Transverse colon (tissue), 4 donors: ENCODE measurements at places on chromosomes 4 and X. TPM values are rescaled to one million over a fixed set of nuclear protein-coding genes. Genes with fewer than 3 reads are reported as not detected.

Gene CEP44
- total RNA-seq, result 40.6 TPM

Gene GPR119
- total RNA-seq, result not detected

Gene STPG2
- not detected for total RNA-seq

Gene P2RY10
- total RNA-seq, result 1.1 TPM

DNA sequence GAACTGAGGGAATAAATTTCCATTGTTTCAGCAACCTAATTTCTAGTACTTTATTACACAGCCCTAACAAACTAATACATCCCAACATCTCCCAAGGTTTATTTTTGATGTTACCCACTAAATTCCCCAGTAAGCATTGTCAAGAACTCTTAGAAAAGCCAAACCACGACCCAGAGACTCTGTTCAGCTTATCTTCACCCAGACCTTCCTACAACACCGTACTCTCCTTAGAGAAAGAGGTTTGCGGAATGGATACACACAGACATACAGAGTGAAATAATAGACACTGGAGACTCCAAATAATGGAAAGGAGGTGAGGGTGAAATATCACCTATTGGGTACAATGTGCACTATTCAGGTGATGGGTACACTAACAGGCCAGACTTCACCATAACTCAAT, 75.6 kb downstream of the LRBA start:
- no peak overlapping the region for H3K4me3 ChIP-seq
- no peaks in the 10 kb centered on the region for H3K36me3 ChIP-seq
- H3K27me3 ChIP-seq, result no peaks in the 10 kb centered on the region
- no peak for DNase-seq
- H3K4me1 ChIP-seq, result peaks cover 6% of the 10 kb centered on the region

DNA sequence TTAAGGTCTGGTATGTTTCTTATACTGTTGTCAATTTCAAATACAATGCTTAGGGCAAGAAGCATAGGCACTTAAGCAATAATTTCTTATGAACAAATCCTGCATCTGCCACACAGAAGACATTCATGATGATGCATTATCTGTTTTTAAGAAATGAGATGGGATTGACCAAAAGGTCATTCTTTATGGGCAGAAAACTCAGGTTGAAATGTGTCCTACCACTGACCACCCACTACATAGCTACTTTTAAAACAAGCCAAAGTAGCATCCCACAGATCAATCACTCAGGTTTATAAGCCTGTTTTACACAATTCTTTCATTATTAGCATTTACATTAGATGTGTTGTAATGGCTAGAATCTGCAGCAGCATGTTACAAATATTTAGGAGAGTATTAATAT, 617.8 kb downstream of the PCDH7 start:
- no peaks in the 10 kb centered on the region for H3K4me1 ChIP-seq
- DNase-seq, result no peak
- no peak overlapping the region for H3K27ac ChIP-seq
- no peaks in the 10 kb centered on the region for H3K27me3 ChIP-seq

GRCh38 chrX:131626681-131627296, 82.9 kb downstream of the OR13H1 start:
- no peaks in the 10 kb centered on the region for H3K36me3 ChIP-seq
- H3K27ac ChIP-seq, result no peak overlapping the region
- H3K4me3 ChIP-seq, result no peak overlapping the region
- no peak for DNase-seq
- H3K4me1 ChIP-seq, result no peaks in the 10 kb centered on the region

DNA sequence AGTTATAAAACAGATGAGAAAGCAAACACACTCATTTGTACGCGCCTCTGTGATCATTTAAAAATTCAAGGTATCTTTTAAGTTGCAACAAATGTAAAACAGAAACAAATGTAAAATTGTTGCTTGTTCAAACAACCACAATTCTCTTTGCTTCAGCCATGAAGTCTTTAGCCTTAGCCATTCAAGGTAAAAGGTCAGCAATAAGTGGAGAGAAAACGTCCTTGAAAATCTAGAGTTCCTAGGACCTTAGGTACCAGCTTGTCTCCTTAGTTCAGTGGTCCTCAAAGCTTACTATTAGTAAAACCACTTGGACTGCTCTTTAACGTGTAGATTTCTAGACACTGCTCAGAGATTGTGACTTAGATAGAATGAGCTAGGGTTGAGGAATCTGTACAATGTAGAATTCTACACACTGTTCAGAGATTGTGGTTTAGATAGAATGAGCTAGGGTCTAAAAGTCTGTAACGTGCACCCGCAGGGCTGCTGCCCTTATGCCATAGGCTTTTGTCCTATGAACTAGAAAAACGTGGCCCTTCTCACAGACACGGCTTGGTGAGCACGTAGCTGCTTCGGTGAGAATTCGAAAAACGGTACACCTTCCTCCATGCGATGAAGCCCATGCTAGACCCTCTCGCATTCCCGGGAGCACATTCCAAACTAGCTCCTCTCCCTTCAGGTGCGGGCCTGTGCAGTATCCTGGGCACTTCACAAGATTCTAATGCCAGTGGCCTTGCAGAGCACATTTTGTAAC, 1.7 kb downstream of the PLAC8 start:
- no peaks in the 10 kb centered on the region for H3K36me3 ChIP-seq
- peak overlapping the region; percentile 87 for H3K27ac ChIP-seq
- peak; percentile 26 for DNase-seq
- peaks cover 26% of the 10 kb centered on the region for H3K4me1 ChIP-seq
- H3K4me3 ChIP-seq, result no peak overlapping the region
- H3K27me3 ChIP-seq, result no peaks in the 10 kb centered on the region

- H3K36me3 ChIP-seq, result no peaks in the 10 kb centered on the region
- DNase-seq, result no peak
- no peaks in the 10 kb centered on the region for H3K27me3 ChIP-seq
- peaks cover 5% of the 10 kb centered on the region for H3K4me1 ChIP-seq
- no peak overlapping the region for H3K4me3 ChIP-seq
These were observed 28.4 kb downstream of the APBB2 start for GRCh38 chr4:41185614-41186592.

GRCh38 chr4:171759274-171759673, 53.9 kb upstream of the GALNTL6 start:
- H3K27ac ChIP-seq, result no peak overlapping the region
- no peaks in the 10 kb centered on the region for H3K36me3 ChIP-seq
- no peaks in the 10 kb centered on the region for H3K27me3 ChIP-seq
- no peak overlapping the region for H3K4me3 ChIP-seq
- DNase-seq, result no peak

DNA sequence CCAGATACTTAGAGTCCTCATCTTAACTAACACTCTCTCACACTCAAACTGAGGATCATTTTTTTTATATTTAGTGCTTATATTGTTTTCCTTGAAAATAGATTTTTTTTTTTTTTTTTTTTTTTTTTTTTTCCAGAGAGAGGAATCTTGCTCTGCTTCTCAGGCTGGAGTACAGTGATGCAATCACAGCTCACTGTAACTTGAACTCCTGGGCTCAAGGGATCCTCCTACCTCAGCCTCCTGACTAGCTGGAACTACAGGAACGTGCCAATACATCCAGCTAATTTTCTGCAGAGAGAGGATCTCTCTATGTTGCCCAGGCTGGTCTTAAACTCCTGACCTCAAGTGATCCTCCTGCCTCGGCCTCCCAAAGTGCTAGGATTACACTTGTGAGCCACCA, 650.3 kb upstream of the ATOH1 start:
- no peak overlapping the region for H3K27ac ChIP-seq
- H3K4me3 ChIP-seq, result no peak overlapping the region
- DNase-seq, result no peak
- no peaks in the 10 kb centered on the region for H3K27me3 ChIP-seq

- no peaks in the 10 kb centered on the region for H3K36me3 ChIP-seq
- no peak overlapping the region for H3K4me3 ChIP-seq
- peaks cover 4% of the 10 kb centered on the region for H3K4me1 ChIP-seq
- no peaks in the 10 kb centered on the region for H3K27me3 ChIP-seq
- DNase-seq, result no peak
These were observed 64.2 kb upstream of the SPP1 start for GRCh38 chr4:87911252-87911774.

GRCh38 chr4:37715889-37716402, 29.8 kb upstream of the RELL1 start:
- peak; percentile 82 for DNase-seq
- H3K36me3 ChIP-seq, result no peaks in the 10 kb centered on the region
- H3K4me1 ChIP-seq, result no peaks in the 10 kb centered on the region
- no peaks in the 10 kb centered on the region for H3K27me3 ChIP-seq
- H3K27ac ChIP-seq, result peak overlapping the region; percentile 55
- H3K4me3 ChIP-seq, result no peak overlapping the region

- DNase-seq, result no peak
- no peaks in the 10 kb centered on the region for H3K27me3 ChIP-seq
- no peaks in the 10 kb centered on the region for H3K36me3 ChIP-seq
- no peaks in the 10 kb centered on the region for H3K4me1 ChIP-seq
- no peak overlapping the region for H3K4me3 ChIP-seq
These were observed 25.5 kb downstream of the MID2 start for GRCh38 chrX:107851215-107851614.

DNA sequence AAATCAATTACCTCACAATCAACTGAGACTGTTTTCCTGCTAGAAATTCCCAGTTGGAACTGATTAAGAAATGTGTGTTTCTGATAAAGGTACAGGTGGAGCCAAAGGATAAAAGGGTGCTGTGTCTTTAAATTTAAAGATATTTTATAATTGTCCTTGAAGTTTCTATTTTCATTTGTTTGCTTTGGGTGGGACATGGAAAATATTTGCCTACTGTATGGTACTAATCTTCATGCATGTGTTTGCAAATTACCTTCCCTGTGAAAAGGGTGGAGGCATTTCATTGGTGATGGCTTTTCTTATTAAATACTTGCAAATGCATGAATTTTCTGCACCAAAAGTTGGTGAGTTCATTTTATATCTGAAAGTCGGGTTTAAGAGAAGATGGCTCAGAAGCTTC, 215.9 kb downstream of the RELL1 start:
- no peaks in the 10 kb centered on the region for H3K36me3 ChIP-seq
- no peak for DNase-seq
- H3K4me3 ChIP-seq, result no peak overlapping the region
- H3K27me3 ChIP-seq, result no peaks in the 10 kb centered on the region
- H3K27ac ChIP-seq, result peak overlapping the region; percentile 1
- peaks cover 28% of the 10 kb centered on the region for H3K4me1 ChIP-seq

- no peak overlapping the region for H3K4me3 ChIP-seq
- H3K36me3 ChIP-seq, result no peaks in the 10 kb centered on the region
- no peak overlapping the region for H3K27ac ChIP-seq
- H3K4me1 ChIP-seq, result no peaks in the 10 kb centered on the region
- no peak for DNase-seq
- no peaks in the 10 kb centered on the region for H3K27me3 ChIP-seq
These were observed 5.9 kb upstream of the EIF1AX start for GRCh38 chrX:20147561-20147960.

GRCh38 chr4:81399306-81400086, 72.2 kb downstream of the RASGEF1B start:
- H3K27ac ChIP-seq, result no peak overlapping the region
- H3K4me3 ChIP-seq, result no peak overlapping the region
- H3K4me1 ChIP-seq, result no peaks in the 10 kb centered on the region
- no peak for DNase-seq
- no peaks in the 10 kb centered on the region for H3K36me3 ChIP-seq
- no peaks in the 10 kb centered on the region for H3K27me3 ChIP-seq

DNA sequence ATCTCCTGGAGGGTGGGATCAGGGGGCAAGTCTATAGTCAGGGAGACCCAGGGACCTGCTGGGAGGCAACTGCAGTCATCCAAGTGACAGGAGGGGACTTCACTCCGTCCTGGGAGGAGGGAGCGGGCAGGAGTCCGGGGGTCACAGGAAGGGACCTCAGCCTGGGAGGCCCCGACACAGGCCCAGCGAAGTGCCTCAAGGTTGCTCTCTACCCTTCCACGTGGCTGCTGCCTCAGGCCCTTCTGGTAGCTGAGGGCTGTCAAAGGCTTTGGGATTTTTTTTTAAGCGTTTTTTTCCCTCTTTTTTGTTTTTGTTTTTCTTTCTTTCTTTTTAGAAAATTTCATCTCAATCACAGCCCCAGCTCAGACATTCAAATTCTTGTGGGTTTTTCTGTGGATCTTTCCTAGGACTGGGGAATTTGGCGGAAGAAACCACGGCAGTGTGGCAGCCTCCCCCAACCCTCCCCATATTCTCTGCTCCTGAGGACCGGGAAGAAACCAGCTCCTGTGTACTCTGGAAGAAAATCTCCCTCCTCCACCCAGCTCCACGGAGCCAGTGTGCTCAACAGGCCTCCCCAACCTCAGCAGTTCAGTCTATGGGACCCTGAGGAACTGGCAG, 1.4 kb upstream of the HAUS7 start:
- H3K4me1 ChIP-seq, result no peaks in the 10 kb centered on the region
- DNase-seq, result no peak
- no peak overlapping the region for H3K4me3 ChIP-seq
- no peaks in the 10 kb centered on the region for H3K36me3 ChIP-seq
- H3K27me3 ChIP-seq, result peaks cover 4% of the 10 kb centered on the region
- peak overlapping the region; percentile 84 for H3K27ac ChIP-seq

DNA sequence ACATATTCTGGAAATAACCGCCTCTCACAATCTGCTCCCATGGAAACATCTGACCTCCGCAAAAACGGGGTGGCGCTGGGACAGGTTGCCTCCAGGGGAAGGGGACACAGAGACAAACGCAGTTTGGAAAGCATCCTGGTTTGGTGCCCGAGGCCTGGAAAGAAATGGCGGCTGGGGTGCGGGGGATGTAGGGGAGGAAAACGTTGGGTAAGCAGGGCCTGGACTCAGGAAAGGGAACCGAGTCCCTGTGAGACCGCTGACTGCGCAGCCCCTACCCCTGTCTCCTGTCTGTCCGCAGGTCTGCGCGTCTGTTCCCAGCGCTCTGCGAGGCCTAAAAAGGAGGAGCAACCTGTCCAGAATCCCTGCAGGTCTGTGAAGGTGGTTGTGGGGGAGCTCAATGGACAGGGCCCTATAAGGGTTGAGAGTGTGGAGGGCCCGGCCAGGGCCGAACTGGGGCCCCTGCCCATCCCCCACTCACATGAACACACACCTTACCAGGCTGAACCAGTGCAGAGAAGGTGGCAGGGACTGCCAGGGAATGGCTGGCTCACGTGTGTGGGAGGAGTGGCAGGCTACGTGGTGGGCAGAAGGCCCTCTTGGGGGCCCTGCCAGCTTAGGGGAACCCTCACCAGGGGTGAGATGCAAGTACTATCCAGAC, 672 bp downstream of the TCEAL3 start:
- peak overlapping the region; percentile 81 for H3K27ac ChIP-seq
- H3K27me3 ChIP-seq, result no peaks in the 10 kb centered on the region
- H3K36me3 ChIP-seq, result no peaks in the 10 kb centered on the region
- DNase-seq, result no peak

- DNase-seq, result no peak
- H3K27me3 ChIP-seq, result no peaks in the 10 kb centered on the region
- no peaks in the 10 kb centered on the region for H3K36me3 ChIP-seq
- H3K27ac ChIP-seq, result no peak overlapping the region
- no peak overlapping the region for H3K4me3 ChIP-seq
These were observed 99.6 kb downstream of the DHRSX start for GRCh38 chrX:2401201-2401589.
